ENCODE measurements at places on chromosomes 16 and 17.

- no peak for DNase-seq
Observed at GRCh38 chr16:74898659-74899058, 86.3 kb downstream of the WDR59 start.

DNA sequence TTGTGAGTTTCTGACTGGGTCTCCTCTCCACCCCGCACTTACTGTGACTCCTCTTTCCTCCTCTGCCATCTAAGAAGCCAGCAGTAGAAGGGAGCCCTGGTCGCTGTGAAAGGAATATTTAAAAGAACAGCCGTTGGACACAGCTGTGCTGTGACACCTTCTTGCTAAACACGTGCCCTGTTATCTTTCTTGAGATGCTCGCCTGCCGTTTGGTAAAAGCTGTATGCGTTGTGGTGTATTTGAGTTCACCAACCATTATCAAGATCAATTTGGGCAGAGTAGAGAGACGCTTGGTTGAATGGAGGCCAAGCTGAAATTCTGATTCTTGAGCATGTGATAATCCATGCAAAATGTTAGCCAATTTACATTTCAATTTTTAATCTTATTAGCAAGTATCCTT is 3.8 kb downstream of the GID4 start:
- DNase-seq, result no peak

DNA sequence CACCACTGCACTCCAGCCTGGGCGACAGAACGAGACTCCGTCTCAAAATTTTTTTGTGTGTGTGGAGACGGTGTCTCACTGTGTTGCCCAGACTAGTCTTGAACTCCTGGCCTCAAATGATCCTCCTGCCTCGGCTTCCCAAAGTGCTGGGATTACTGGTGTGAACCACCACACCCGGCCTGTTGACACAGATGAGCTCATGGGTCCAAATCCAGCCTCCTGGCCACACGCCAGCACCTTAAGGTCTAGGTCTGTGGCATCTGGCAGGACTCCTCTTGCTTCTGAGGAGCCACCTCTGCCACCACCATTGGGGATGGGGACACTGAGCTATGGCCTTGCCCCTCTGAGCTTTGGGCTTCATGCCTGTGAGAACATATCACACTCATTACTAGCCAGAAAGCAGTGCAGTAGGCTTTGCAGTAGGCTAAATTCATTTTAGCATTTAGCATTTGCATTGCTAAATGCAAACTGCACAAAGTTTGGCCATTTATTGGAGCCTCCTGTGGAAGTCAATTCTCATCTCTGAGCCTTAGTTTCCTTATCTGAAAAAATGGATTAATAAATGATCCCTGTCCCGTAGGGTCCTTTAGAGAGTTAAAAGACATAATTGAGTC is 5.5 kb upstream of the CDIPT start:
- no peak for DNase-seq

DNA sequence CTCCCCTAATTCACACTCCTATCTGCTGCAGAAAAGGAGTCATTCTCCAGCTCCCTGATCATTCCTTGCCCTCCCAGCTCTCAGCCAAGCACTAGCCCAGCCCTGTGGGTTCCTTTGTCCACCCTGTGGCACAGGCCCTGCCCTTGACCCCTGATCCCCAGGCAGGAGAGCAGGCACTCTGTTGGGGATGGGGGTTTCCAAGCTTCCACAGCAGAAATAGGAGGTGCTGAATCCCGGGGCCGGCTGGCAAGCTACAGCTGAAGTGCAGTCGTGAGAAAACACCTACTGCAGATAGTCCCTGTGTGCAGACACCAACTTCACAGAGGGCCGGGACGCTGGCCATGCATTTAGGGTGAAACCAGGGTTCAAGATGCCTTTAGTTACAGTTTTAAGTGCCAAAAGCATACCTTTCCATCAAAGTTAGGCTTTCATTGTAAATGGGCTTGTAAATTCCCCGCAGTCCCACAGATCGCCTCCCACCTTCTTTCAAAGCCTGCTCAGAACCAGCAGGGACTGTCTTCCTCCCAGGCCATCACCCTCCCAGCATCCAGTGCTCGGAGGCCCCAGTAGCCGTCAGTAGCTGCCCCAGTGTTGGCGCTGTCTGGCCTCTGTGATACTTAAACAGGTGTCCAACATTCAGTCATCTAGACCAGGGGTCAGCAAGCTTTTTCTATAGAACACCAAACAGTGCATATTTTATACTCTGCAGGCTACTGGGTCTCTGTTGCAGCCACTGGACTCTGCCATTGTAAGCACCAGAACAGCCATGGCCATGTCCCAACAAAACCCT is 10.6 kb downstream of the CPSF4L start:
- DNase-seq, result no peak

DNA sequence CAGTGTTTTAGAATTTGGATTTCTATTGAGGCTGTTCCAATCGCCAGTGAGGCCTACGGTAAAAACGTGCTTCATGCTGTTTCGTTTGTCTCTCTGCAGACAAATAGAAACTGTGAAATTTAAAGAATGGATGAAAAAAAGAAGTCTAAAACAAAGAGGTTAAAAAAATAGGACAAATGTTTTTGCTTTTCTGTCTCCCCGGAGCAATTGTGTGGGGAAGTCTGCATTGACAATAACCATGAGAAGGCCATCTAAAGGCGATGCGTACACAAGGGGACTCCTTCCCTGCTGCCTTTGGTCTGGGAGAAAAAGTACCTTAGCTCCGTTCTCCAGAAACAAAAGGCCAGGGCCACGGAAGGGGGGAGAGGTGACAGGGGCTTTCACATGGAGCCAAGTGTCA is 4.6 kb upstream of the ZFHX3 start:
- DNase-seq, result no peak

DNA sequence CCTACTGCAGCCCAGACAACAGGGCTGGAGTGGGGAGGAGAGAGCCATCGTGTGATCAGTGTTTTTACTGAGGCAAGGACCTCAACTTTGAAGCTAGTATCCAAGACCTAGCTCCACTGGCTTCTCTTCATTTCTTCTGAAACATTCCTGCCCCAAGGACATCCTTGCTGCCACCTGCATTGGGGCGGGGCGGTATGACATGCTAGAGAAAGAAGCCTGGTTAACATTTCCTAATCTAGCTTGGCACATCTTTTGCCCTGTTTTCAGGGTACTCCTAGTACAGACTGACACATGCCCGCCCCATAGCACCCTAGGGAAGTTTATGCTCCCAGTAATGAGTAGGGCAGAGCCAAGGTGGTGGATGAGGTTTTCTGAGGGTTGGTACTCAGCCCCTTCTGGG is 17.8 kb upstream of the ANKRD40CL start:
- no peak for DNase-seq

DNA sequence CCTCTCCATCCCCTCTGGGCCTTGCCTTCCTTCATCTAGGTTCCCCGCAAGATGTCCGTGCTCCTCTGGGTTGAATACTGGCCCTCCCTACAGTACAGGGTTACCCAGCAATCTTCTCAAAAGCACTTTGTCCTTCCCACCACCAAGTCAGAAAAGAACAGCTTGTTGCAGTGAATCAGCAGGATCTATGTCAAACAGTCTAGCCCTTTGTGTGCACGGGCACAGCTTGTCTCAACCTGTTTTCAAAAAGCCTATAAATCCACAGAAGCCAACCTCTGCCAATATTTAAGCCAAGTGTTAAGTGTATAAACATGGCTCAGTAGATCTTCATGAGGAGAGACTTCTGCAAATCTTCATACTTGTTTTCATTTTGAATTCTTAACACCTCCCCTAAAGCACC is 25.2 kb downstream of the C17orf67 start:
- DNase-seq, result no peak

GRCh38 chr17:40551091-40551878 is 14.0 kb downstream of the CCR7 start:
- no peak for DNase-seq

GRCh38 chr16:55605754-55606336 is 39.4 kb downstream of the CAPNS2 start:
- DNase-seq, result no peak

DNA sequence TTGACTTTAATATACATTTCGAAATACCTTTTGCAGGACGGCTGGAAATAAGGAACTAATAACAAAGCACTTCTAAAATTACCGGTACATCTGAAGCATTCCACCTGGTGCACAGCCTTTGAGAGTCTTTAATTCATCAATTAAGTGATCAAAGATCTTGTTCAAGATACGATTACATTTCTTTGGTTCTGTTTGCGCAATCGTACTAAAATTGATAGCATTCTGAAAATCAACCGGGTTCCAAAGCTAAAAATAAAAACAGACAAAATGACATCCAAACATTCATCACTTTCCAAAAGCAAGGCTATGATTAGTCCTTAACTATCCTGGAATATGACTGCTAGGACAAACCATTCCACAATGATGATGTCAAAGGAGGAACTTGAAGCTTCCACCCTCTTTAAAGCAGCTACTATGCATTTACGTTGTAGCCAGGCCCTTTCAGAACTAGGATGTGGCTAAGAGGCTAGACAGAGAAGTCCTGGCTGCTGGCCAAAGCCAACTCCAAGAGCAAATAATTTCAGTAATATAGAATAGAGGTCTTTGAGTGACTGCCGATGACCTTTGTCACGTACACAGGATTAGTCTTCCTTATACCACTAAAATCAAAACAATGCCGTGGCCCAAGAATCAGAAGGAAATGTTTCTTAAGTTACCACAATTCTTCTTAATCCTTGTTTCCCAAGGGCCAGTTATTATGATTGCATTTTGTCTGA is 299.8 kb upstream of the PSMD7 start:
- no peak for DNase-seq

DNA sequence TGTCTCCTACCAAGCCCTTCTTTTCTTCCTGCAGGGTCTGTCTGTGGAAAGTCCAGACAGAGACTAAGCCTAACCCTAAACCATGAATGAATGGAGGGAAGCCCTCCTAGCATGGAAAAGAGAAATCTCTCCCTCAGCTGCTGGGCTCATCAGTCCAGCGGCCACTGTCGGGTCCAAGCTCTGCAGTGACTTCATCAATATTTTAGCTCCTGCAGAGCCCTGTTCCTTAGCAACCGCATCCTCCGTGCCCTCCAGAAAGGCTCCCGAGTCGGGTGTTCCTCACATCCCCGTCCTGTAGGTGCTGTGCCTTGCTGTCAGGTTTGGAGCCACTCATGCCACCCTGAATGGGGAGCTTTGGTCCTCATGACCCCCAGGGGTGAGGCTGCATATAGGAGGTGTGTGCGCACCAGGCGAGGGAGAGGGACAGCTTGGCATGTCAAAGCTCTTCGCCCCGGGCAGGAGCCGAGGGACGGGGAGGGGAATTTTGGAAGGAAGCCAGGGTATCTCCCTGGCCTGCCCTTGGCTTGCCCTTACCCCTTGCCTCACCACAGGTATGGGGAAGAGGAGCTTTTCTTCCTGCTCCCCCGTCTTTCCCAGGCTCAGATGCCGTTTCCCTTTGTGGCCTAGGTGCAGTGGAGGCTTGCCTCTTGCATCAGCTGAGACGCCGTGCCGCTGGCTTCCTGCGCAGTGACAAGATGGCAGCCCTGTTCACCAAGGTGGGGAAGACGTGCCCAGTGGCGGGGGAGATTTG is 23.9 kb downstream of the SGSM2 start:
- DNase-seq, result no peak

DNA sequence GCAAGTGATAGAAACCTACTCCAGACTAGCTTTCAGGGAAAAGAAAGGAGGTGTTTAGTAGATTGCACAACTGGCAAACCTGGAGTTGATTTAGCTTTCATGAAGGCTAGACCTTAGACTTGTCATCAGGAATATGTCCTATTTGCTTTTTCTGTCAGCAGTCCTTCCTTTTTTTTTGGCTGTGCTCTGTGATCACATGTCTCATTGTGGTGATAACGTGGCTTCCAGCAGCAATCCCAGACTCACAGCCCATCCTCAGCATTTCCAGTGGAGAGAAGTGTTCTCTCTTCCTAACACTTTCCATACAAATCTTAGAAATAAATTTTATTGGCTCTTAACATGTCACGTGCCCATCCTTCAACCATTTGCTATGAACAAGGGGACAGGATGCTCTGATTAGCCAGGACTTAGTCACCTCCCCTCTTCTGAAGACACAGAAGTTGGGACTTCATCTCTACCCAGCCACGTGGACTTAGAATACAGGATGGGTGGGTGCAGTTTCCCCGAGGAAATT is 74.7 kb downstream of the CDH13 start:
- no peak for DNase-seq

DNA sequence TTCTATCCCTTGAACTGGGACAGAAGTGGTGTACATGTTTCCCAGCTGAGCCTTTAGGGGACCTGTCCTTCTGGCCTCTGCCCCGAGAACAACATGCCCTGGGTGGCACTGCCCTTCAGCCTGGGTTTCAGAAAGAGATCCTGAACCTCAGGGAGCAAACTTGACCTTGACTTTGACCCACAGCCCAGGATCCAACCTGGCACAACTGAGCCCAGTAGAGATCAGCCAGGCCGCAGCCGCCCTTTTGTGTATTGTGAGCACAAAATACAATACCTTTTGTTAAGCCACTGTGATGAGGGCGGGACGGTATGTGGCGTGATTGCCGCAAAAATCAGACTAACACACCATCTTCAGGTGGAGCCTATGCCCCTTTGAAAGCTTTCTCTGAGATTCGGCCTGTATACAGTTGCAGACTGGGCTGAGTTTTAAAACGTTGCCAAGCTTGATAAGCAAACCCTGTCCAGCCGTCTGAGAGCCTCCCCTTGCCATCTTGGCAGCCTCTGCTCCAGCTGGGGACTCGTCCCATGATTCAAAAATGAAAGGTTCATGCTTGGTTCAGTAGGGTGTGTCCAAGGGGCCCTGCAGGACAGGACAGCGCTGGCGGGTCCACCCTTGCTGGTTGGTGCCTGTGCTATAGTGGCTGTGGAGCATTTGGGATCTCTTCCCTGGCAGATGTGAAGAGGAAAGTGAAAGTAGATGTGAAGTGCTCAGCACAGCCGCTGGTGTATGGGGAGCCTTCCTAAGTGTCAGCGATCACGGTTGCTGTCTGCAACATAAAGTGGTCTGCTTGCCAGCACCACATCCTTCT is 40.3 kb downstream of the FOXL1 start:
- no peak for DNase-seq

GRCh38 chr16:47905771-47906170 is 250.0 kb downstream of the ABCC12 start:
- DNase-seq, result no peak

DNA sequence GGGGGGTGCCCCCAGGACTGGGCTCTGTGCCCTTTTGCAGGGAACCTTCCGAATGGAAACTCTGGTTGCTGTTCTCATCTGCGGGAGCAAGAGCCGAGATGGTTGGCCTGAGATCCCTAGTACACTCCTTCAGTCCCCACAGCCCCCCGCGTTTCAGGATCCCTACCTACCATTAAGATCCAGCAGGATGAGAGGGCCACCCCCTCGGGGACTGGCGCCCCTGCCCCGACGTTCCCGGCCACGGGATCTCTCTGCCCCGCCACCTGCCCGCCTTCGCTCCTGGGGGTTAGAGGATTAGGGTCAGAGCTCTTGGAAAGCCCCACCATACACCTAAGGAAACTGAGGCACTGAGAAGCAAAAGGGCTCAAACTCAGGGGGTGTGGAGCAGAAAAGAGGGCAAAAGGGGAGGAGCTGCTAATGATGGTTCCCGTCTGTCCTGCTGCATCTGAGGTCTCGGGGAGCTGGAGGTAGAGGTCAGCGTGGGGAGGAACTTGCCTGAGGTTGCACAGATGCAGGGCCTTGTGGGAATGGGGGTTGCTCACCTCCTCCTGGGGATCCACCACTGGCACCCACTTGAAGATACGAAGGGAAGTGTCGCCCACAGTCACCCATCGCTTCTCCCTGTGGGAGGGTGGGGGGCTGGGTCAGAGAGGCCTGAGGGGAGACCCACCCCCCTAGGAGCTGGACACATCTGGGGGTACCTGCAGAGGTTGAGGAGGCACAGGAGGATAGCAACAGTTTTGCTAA is 1.0 kb downstream of the BCL7C start:
- DNase-seq, result no peak

Data from stimulated activated CD4-positive, alpha-beta T cell treated with anti-CD3 and anti-CD28 coated beads, Interleukin-15, amount 100 ng/mL, for 48 hours (primary cell).